ENCODE measurements at places on chromosomes 12 and 14. TPM values are rescaled to one million over a fixed set of nuclear protein-coding genes. Genes with fewer than 3 reads are reported as not detected.

- peaks cover 11% of the 10 kb centered on the region for H3K4me1 ChIP-seq
- no peak overlapping the region for H3K27ac ChIP-seq
- no peaks in the 10 kb centered on the region for H3K27me3 ChIP-seq
- no peak for DNase-seq
Observed at GRCh38 chr12:116303066-116303465, 25.6 kb upstream of the MED13L start.

DNA sequence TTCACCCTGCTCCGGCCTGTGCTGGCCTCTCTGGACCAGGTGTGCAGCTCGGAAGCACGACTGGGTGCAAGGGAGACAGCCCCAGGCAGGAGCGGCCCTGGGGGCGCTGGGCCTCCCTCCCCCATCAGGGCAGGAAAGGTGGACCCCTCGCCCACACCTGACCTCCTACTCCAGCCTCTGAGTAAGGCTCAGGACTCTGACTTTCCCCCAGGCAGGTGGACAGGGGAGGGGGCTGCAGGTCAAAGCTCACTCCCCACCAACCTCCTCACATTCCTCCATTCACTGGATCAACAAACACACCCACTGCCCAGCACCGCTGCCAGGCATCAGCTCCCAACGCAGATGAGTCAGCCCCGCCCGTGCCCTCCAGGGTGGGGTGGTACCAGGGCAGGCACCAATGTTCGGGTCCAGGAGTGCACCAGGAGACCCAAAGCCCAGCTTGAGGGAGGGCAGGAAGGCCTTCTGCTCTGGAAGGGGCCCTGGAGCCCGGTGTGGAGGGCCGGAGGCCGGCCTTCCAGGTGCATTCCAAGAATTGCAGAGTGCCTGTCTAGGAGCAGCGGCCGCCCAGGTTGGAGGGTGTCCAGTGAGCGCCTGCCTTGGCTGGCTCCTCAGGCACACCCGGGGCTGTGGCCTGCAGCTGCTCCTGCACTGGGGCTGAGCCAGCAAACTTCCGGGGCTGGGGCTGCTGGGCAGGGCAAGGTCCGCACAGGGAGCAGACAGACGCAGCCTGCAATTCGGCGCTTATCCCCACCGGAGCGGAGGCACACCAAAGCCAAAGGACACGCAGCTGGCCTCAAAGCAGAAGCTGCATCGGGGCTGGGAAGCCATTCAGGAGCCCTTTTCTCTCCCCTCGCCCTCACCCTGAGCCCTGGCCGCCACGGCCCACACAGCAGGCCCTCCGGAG, 1.6 kb upstream of the INF2 start:
- H3K4me1 ChIP-seq = peaks cover 13% of the 10 kb centered on the region
- peak overlapping the region; percentile 46 for H3K27ac ChIP-seq
- peak overlapping the region; percentile 98 for H3K4me3 ChIP-seq
- H3K36me3 ChIP-seq = no peaks in the 10 kb centered on the region
- DNase-seq = peak; percentile 94
- no peaks in the 10 kb centered on the region for H3K27me3 ChIP-seq

Gene RNU4-1
- under 0.01 TPM for total RNA-seq

DNA sequence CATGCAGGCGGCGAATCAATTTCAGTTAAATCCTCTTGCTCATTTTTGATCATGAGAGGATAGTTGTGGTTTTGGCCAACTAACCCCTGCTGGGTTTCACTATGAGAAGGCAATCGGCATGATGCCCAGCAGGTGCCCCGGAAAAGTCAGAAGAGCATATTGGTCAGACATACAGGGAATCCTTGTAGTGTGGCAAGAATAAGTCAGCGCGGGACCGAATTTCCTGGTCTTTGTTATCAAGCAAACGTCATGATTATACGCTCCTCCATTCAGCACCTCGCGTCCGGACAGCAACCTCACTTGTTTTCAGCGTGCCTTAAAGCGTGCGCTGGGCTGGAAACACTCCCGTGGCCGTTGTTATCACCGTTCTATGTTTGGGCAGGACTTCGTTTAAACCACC, 1.8 kb downstream of the TBC1D30 start:
- H3K36me3 ChIP-seq = no peaks in the 10 kb centered on the region
- no peaks in the 10 kb centered on the region for H3K4me1 ChIP-seq
- H3K27ac ChIP-seq = no peak overlapping the region
- no peaks in the 10 kb centered on the region for H3K27me3 ChIP-seq
- H3K4me3 ChIP-seq = no peak overlapping the region

- no peak overlapping the region for H3K4me3 ChIP-seq
- no peaks in the 10 kb centered on the region for H3K36me3 ChIP-seq
- no peaks in the 10 kb centered on the region for H3K27me3 ChIP-seq
- no peak overlapping the region for H3K27ac ChIP-seq
Observed at GRCh38 chr12:127941332-127941731, 325.6 kb upstream of the TMEM132C start.

DNA sequence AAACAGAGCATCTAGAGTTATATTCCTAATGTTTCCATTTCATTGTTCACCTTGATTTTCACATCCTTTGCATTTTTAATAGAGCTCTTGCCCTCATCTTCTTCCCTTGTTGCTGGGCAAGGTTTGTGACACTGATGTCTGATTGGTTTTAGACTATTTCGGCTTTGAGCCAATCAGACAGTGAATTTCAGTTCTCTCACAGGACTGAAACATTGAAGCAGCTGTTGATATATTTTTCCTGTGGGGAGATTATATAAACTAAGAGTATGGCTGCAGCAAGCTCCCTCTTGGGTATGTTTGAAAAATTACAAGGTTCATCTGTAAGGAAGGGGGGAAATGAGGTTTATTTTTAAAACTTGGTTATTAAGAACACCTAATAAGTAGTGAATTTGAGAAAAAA, 51.2 kb downstream of the ATF7IP start:
- H3K4me1 ChIP-seq = peaks cover 17% of the 10 kb centered on the region
- no peaks in the 10 kb centered on the region for H3K27me3 ChIP-seq
- peak; percentile 93 for DNase-seq
- H3K27ac ChIP-seq = peak overlapping the region; percentile 58
- peaks cover 9% of the 10 kb centered on the region for H3K36me3 ChIP-seq

Gene EML5
- 0.06 TPM for total RNA-seq

DNA sequence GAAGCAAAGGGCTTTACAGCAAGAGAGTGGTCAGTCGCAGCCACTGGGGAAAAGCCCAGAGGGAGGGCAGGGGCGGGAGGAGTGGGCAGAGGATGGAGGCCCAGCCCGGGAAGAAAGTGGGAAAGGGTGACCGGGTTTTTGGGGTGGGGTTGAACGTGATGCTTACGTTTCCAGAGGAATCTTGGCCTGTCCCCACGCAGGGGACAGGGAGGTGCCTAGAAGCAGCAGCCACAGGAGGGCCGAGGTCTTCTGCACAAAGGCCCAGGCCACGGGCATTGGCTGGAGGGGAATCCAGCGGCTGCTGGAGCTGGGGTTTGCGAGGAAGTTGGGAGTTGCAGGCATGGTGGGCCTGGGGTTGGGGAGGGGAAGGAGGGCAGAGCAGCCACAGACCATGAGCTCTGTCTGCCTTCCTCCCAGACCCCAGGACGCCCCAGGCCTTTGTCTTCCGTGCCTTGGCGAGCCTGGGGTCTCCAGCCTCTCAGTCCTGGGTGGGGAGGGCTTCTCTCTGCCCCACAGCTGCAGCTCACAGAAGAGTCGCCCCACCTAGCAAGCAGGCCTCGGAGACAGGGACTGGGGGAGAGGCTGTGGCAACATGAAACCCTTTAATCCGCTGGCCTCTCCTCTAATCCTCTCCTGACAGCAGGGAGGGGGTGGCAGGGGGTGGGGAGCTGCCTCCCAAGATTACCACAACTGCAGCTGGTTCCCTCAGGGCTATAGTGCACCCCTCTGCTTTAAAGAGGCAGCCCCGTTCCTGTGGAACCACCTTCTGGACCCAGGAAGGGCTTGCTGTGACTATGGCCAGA, at the start of gene CACNA2D4:
Gene CACNA2D4 (minus strand): TSS at position 572 of the 803 bp plus-strand sequence. CDS start 179 bp downstream, at position 393.
- DNase-seq = peak; percentile 94
- no peaks in the 10 kb centered on the region for H3K36me3 ChIP-seq
- no peaks in the 10 kb centered on the region for H3K27me3 ChIP-seq
- peak within 1 kb of the TSS; percentile 53 for H3K4me3 ChIP-seq

Gene TAS2R9
- total RNA-seq = 0.16 TPM

Gene OR4E2
- total RNA-seq = not detected

DNA sequence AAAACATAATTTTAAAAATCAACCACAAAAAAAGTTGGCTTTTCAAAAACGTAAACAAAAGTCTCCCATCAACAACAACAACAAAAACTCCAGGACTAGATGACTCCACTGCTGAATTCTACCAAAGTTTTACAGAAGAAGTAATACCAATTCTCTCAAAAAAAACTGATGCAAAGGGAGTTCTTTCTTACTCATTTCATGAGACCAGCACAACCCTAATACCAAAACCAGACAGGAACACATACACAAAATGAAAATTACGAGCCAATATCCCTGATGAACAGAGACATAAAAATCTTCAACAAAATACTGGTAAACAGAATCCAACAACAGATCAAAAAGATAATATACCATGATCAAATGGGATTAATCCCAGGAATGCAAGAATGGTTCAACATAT, 147.3 kb downstream of the BTG1 start:
- no peaks in the 10 kb centered on the region for H3K4me1 ChIP-seq
- H3K36me3 ChIP-seq = no peaks in the 10 kb centered on the region
- H3K4me3 ChIP-seq = no peak overlapping the region
- no peaks in the 10 kb centered on the region for H3K27me3 ChIP-seq
- DNase-seq = no peak
- no peak overlapping the region for H3K27ac ChIP-seq

Gene TCHP
- total RNA-seq = 19.0 TPM

GRCh38 chr14:83556065-83556464, 1973.9 kb upstream of the FLRT2 start:
- no peak overlapping the region for H3K27ac ChIP-seq
- no peak overlapping the region for H3K4me3 ChIP-seq

DNA sequence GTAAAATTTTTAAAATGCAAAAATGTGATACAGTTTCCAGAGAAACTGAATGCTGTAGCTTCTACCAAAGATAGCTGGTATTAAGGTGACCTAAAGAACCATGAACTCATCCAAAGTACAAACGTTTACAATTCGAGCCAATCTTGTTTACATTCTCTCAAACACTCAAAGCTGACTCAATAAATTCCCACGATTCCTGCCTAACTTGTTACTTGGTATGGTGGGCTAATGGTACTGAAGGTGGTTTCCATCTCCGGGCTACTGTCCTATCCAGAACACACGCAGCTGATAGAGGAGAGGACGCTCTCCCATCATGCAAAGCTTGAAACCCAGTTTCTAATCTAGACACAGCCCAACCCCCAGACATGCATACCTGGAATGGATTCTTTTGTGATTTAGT, 31.5 kb downstream of the RAD9B start:
- no peak for DNase-seq
- H3K36me3 ChIP-seq = peaks cover 10% of the 10 kb centered on the region
- no peak overlapping the region for H3K27ac ChIP-seq
- peaks cover 19% of the 10 kb centered on the region for H3K4me1 ChIP-seq
- H3K4me3 ChIP-seq = no peak overlapping the region

GRCh38 chr12:119406308-119406707, 71.8 kb downstream of the CCDC60 start:
- no peaks in the 10 kb centered on the region for H3K36me3 ChIP-seq
- no peak for DNase-seq
- H3K27ac ChIP-seq = no peak overlapping the region
- H3K4me3 ChIP-seq = no peak overlapping the region
- H3K27me3 ChIP-seq = no peaks in the 10 kb centered on the region

- H3K27me3 ChIP-seq = no peaks in the 10 kb centered on the region
- no peak for DNase-seq
- no peaks in the 10 kb centered on the region for H3K4me1 ChIP-seq
- H3K36me3 ChIP-seq = no peaks in the 10 kb centered on the region
- no peak overlapping the region for H3K27ac ChIP-seq
Observed at GRCh38 chr12:84841591-84841990, 71.0 kb downstream of the SLC6A15 start.

DNA sequence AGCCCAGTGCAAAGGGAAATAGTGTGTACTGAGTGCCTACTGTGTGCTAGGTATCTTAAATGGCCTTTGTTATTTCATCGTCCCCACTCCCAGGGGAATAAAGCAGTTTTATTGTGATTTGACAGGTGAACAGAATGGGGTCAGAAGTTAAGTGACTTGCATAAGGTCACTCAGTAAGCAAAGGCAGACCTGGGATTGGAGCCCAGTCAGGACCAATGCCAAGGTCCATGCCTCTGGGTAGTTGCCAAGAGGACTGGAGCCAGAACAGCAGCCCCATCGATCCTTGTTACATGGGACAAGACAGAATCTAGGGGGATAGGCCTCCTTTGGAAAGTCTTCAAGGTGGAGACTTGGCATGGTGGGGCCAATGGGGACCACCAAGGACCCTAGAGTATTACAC, 227.4 kb upstream of the PWP1 start:
- H3K4me3 ChIP-seq = no peak overlapping the region
- DNase-seq = no peak
- H3K27ac ChIP-seq = no peak overlapping the region
- H3K4me1 ChIP-seq = no peaks in the 10 kb centered on the region
